ENCODE measurements at places on chromosomes 5 and 9.

- no peak for DNase-seq
Measured at GRCh38 chr5:106154280-106154716, 1516.4 kb downstream of the EFNA5 start.

DNA sequence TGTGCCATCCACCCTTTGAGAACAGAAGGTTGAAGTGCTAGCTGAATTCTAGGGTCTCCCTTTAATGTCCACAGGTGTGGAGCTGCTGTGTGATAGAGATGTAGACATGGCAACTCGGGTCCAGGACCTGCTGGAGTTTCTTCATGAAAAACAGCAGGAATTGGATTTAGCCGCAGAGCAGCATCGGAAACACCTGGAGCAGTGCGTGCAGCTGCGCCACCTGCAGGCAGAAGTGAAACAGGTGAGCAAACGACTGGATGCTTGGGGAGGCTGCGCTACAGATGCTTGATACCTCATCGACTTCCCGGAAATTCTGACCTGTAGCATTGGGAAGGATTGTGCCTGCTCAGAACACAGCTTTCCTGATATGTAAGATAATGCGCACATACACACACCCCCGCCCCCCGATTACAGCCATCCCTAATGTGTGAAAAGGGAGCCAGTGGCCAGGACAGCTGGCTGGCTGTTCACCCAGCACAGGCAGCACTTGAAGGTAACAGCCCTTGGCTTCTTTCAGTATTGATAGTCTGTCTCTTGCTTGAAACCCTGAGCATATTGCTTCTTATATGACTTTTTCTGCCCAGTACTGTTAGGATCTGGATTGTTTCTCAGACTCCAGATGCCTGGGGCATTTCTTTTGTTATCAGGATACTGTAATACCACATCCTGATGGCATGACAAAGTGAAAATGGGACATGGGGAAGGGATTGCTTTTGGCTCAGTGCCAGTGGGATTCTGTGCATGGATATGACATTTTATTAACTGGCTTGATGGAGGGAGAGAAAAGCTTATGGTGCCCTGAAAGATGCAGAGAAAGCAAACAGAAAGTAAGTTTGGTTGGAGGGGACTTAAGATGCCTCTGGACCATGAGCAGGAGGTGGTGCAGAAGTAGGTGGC is 216.8 kb upstream of the OTULINL start:
- no peak for DNase-seq

DNA sequence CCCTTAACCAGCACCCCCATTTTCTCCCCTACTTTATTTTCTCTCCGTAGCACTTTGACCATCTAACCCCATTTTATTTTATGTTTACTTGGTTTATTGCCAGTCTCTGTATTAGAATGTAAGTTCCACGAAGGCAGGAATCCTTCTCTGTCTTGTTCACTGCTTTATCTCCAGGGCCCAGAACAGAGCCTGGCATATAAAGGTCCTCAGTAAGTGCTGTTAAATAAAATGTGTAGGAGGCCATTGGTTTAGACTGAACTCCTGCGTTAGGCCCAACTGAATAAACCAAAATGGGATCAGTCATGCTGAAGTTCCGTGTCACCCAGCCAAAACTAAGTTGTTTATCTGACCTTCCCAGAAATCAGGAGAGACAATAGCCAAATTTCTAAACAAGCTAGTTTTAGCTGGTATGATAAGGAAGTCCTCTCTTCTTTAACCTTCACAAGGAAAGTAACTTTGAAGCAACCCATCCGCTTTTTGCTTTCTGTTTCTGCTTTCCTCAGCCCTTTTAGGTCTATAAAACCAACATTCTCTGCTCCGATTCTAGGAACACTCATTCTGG is 29.0 kb upstream of the CCNJL start:
- DNase-seq = no peak

- no peak for DNase-seq
Measured at GRCh38 chr9:35517131-35517530, 27.2 kb downstream of the RUSC2 start.

- no peak for DNase-seq
Measured at GRCh38 chr5:998246-999031, 10.2 kb upstream of the NKD2 start.

DNA sequence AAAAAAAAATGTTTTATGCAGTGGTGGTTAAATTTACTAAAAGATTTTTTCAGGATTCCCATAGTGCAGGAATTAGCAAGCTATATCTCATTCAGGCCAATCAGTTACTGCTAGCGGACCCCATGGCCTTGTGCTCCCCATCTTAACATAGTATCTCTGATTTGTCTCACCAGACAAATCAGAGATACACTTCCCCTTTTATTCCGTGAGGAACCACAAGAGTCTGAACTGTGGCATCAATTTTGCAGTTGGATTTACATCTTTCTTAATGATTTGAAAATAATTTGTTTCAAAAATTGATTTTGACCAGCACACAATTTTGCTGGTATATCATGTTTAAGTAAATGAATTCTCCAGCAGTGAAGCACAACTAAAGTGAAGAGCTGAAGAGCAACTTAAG is 17.9 kb downstream of the ITGA1 start:
- no peak for DNase-seq

- DNase-seq = no peak
Measured at GRCh38 chr9:137255448-137256114, 454 bp downstream of the NELFB start.

GRCh38 chr5:153969563-153969895 is 69.2 kb downstream of the FAM114A2 start:
- no peak for DNase-seq

GRCh38 chr5:138876811-138877210 is 1.7 kb upstream of the LRRTM2 start:
- no peak for DNase-seq

GRCh38 chr5:43774881-43775399 is 172.0 kb downstream of the NNT start:
- no peak for DNase-seq

- no peak for DNase-seq
Measured at GRCh38 chr5:156934450-156935211, 28.4 kb downstream of the TIMD4 start.

- DNase-seq = no peak
Measured at GRCh38 chr9:115133649-115134048, 15.7 kb upstream of the TNC start.

- no peak for DNase-seq
Measured at GRCh38 chr5:59065554-59065953, 482.7 kb downstream of the RAB3C start.

DNA sequence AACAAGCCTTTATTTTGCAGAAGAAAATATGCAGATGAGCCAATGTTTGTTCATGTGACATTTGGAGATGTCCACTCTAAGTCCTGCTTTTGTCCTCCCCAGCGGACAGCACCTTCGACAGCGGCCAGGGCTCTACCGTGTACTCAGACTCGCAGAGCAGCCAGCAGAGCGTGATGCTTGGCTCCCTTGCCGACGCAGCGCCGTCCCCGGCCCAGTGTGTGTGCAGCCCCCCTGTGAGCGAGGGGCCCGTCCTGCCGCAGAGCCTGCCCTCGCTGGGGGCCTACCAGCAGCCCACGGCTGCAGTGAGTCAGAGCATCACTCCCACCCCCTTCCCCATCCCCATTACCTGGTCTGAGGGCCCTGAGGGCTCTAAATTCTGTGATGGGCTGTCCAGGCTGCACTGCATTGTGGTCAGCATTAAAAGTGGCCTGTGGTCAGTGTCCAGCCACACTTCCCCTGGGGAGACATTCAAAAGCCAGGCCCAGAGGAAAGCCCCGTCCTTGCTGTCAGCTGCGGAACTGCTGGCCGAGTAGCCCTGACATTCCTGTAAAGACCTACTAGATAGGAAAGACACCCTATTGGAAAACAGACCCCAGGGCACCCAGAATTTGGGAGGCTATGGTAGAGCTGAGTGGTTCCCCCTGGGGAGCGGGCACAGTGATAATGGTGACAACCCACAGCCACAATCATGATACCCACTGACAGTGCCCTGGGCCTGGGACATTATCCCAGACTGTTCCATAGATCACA is 69.0 kb downstream of the WNK2 start:
- no peak for DNase-seq

Measured in cortex of kidney (tissue), 1 donor.